ENCODE measurements at places on chromosomes 12 and 14. TPM values are rescaled to one million over a fixed set of nuclear protein-coding genes. Genes with fewer than 3 reads are reported as not detected.

DNA sequence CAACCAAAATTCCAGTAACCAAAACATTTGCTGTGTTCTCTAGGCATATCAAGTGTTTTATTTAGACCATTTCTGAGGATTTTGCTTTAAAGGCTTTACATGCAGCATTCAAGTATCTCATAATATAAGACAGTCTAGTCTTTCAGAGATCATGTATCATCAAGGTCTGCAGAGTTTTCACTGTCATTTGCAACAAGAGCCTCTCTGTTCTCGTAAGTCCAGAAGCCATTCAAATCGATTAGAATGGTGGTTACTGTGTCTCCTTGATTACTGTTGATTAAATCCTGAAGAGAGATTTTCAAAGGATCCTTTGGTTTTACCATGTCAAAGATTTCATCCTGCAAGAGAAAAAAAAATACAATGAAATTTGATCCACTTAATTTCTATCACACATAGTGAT, 36.3 kb downstream of the PPP2R3C start:
- no peaks in the 10 kb centered on the region for H3K4me1 ChIP-seq
- H3K27ac ChIP-seq: no peak overlapping the region
- DNase-seq: no peak
- no peaks in the 10 kb centered on the region for H3K36me3 ChIP-seq
- H3K27me3 ChIP-seq: no peaks in the 10 kb centered on the region

GRCh38 chr14:69318901-69319475, 59.0 kb downstream of the GALNT16 start:
- peaks cover 4% of the 10 kb centered on the region for H3K4me1 ChIP-seq
- no peak overlapping the region for H3K27ac ChIP-seq
- H3K36me3 ChIP-seq: no peaks in the 10 kb centered on the region
- DNase-seq: no peak
- no peak overlapping the region for H3K4me3 ChIP-seq

DNA sequence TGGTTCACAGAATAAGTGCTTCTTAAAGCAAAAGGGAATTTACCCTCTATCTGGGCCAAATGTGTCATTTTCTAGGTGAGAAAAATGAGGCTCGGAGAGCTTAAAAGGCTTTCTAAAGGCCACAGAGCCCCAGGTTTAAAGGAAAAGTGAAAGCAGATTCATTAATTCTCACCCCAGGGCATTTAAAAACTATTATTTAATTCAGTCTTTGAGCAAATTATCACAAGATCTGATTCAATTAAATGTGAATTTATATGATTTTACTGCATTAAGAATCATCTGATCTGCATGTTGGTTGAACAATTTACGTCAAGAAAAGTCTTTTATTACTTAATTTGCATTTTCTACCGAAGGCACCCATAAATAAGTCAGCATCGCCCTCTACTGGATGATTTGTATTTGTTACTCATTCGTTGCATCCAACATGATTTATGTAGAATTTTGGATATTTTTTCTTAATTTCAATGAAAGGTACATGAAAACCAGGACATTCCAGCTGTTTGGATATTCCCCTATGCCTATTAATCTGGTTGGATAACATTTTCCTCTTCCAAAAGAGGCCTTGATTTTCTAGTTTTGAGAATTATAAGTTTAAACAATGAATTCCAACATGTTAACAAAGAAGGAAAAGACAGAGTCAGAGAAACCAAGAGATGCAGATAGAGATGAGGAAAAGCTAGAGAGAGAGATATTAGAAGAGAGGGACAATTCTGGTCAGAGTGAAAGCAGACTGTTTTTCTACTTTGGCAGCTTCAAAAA, 19.1 kb upstream of the DHRS7 start:
- peak overlapping the region; percentile 19 for H3K27ac ChIP-seq
- no peaks in the 10 kb centered on the region for H3K27me3 ChIP-seq
- H3K4me3 ChIP-seq: peak overlapping the region; percentile 27
- H3K36me3 ChIP-seq: no peaks in the 10 kb centered on the region
- H3K4me1 ChIP-seq: no peaks in the 10 kb centered on the region
- DNase-seq: no peak

- no peaks in the 10 kb centered on the region for H3K27me3 ChIP-seq
- no peaks in the 10 kb centered on the region for H3K4me1 ChIP-seq
- no peak overlapping the region for H3K4me3 ChIP-seq
- no peak overlapping the region for H3K27ac ChIP-seq
- H3K36me3 ChIP-seq: no peaks in the 10 kb centered on the region
These were observed 216.0 kb upstream of the SFSWAP start for GRCh38 chr12:131494741-131495524.

Gene ERP29
- 54.2 TPM for total RNA-seq

DNA sequence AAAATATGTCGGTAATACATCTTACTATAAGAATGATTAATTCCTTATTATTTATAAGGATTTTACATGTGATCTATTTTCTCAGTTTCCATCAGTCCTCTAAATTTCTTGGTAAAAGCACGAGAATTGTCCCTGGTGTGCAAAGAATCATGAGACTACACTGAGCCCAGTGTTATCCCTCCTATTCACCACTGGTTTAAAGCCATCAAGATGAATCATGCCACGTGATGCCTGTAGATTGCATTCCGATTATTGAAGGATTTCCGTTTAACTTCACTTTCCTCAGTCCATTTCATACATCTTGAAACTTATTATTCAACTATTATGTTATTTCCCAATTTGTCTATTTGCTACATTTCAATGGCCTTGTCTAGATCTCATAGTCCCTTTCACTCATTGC, 601.9 kb downstream of the GALC start:
- no peaks in the 10 kb centered on the region for H3K4me1 ChIP-seq
- H3K27me3 ChIP-seq: no peaks in the 10 kb centered on the region
- DNase-seq: no peak
- no peak overlapping the region for H3K4me3 ChIP-seq
- H3K27ac ChIP-seq: no peak overlapping the region

Gene C14orf180
- total RNA-seq: not detected

- no peak for DNase-seq
- no peaks in the 10 kb centered on the region for H3K27me3 ChIP-seq
- H3K4me1 ChIP-seq: no peaks in the 10 kb centered on the region
- no peak overlapping the region for H3K4me3 ChIP-seq
- no peaks in the 10 kb centered on the region for H3K36me3 ChIP-seq
These were observed 71.1 kb upstream of the SYT1 start for GRCh38 chr12:78793491-78793890.

- no peak for DNase-seq
- H3K27me3 ChIP-seq: no peaks in the 10 kb centered on the region
- no peaks in the 10 kb centered on the region for H3K36me3 ChIP-seq
- H3K27ac ChIP-seq: no peak overlapping the region
- no peaks in the 10 kb centered on the region for H3K4me1 ChIP-seq
- H3K4me3 ChIP-seq: no peak overlapping the region
These were observed 204.8 kb upstream of the IGF1 start for GRCh38 chr12:102685172-102685571.

DNA sequence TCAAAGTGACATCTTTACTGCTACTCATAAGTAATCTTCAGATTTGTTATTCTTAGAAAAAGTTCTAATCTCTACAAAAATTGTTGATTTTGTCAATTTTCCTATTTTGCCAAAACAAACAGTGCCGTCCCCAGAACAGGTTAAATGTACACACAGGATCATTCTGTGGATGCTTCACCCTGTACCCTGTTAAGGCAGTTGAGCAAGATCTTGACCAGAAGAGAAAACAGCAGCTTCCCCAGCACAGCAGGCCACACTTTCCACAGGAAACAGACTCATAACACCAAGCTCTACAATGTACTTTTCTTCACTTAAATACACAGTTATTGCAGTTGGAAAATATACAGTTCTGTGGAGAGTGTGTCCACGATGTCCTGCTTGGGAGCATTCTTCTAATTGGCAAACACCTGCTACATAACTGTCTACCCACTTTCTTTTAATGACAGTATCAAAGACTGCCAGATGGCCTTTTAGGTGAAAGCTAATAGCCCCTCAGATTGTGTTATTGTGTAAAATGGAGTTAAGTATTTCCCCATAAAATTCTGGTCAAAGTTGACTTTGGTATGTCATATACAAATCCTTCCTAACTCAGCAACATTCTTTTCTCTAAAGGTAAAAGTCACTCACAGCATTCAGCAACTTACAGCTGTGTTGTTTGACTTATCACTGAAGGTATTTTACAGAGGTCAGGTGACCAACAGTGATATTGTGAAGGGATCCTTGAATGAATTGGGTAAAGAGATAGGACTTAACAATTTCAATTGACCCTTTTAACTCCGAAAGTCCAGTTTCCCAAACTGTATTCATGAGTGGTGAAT, 77.0 kb downstream of the SEC23A start:
- no peak for DNase-seq
- no peaks in the 10 kb centered on the region for H3K27me3 ChIP-seq
- H3K4me3 ChIP-seq: no peak overlapping the region
- no peaks in the 10 kb centered on the region for H3K36me3 ChIP-seq
- no peak overlapping the region for H3K27ac ChIP-seq

Gene NXPH4
- not detected for total RNA-seq

Measured in ovary (tissue), 10 donors.